Stimulated activated CD4-positive, alpha-beta T cell treated with anti-CD3 and anti-CD28 coated beads, Interleukin-12 subunit alpha, Interleukin-12 subunit beta, amount 100 ng/mL, for 24 hours (primary cell): ENCODE measurements at places on chromosomes 1 and 21.
A peak's percentile ranks its signal among the peaks of the same experiment; 100 is the strongest.

DNA sequence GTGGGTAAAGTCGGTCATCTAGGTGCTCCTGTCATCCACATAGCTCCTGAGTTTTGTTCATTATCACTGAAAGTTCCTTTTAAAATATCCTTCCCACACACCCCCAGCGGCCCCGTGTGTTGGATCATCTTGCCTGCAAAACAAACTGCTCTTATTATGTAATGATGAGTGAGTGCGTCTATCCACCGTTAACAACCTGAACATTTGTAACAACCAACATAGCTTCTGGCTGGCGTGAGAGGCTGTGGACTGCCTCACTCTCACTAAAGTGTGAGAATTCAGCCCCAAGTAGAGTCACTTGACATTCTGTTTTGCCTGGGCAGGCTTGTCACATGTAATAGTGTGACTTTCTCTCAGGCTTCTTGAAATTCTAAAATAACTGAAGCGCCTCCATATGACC is 14.5 kb upstream of the KCNA2 start:
- no peak for DNase-seq

- DNase-seq: no peak
Measured at GRCh38 chr1:2591581-2592261, 5.1 kb downstream of the PRXL2B start.

GRCh38 chr1:187051618-187052232 is 223.0 kb downstream of the PLA2G4A start:
- DNase-seq: no peak

GRCh38 chr1:213466541-213466940 is 415.5 kb downstream of the RPS6KC1 start:
- DNase-seq: no peak

DNA sequence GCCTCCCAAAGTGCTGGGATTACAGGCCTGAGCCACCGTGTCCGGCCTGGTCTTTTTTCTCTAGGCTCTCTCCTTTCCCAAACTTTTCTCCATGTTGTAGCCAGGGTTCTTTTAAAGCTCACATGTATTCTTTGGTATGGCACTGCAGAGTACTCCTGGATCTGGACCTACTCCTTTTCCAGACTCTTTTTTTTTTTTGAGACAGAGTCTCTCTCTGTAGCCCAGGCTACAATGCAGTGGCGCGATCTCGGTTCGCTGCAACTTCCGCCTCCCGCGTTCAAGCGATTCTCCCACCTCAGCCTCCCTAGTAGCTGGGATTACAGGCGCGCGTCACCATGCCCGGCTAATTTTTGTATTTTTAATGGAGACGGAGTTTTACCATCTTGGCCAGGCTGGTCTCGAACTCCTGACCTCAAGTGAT is 602 bp upstream of the MED18 start:
- DNase-seq: peak; percentile 4

GRCh38 chr1:37901191-37901892 is 42.0 kb upstream of the MTF1 start:
- DNase-seq: no peak

DNA sequence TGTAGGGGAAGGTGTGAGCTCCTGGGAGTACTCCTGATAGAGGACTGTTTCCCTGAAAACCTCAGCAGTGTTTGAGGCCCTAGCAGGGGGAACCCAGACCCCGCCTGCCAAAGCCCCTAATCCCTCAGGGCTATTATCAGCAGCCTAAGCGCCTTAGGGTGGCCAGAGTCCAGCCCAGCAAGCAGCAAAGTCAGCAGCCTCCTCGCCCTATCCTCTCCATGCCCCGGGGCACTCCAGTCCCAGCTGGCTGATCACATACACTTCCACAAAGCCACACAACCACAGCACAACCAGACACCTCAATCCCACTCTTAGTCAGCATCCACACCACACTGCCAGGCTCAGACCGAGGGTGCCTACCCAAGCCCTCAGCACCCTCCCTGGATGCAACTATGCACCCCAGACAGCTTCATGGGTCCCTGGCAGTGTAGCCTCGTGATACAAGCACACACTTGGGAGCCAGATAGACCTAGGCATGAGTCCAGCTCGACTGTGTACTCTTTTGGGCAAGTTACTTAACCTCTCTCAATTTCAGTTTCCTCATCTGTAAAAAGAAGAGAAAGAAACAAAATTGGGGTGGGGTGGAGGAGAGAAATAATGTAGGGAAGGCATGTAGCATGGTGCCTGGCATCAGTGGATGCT is 7.1 kb downstream of the IGSF9 start:
- DNase-seq: no peak

DNA sequence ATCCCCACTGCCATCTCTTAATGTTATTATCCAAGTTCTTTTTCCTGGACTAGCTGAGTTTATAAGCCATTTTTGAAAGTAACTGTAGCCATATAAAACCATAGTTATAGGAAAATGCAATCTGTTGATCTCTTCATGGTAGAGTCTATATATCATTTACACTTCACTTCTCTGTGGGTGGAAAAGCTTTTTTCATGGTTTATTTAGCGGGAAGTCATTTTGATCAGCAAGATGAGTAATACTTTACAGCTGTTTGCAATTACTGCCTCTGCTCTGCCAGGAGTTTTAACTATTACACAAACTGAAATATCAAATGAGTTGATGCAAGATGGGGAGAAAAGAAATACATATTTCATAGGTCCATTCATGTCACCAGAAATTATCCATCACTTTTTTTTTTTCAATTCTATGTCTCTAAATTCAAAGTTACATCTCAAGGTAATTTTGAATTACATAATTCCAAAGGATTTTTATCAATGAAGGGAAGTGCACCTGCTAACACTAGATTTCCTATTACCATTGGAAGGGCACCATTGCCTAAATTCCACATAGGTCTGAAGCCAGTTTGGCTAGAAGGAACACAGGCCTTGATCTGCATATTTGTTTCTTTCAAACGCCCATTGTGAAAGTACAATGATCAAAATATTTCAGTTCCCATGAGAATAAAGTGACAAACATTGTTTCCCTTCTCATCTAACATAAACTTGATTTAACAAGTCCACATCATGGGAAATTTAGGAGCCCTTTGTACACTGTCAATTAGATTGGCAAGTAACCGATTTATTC is 296.7 kb downstream of the ZNF326 start:
- no peak for DNase-seq

- no peak for DNase-seq
Measured at GRCh38 chr1:114094363-114094634, 59.4 kb downstream of the SYT6 start.

DNA sequence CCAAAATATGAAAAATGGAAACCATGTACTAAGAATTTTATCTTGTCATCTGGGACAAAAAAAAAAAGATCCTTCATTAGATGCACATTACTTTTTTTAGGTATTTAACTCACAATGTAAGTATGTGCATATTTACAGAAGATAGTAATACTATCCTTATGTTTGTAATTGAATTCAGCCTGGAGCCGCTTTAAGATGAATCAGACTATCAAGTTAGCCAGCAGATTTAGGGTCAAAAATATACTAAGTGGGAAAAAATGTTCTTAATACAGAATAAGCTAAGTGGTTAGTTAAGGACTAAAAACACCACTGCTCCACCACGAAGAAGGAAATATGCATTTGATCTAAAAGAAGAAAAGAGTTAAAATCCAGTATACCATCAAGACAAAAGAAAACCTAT is 49.1 kb downstream of the DSCAM start:
- DNase-seq: no peak

DNA sequence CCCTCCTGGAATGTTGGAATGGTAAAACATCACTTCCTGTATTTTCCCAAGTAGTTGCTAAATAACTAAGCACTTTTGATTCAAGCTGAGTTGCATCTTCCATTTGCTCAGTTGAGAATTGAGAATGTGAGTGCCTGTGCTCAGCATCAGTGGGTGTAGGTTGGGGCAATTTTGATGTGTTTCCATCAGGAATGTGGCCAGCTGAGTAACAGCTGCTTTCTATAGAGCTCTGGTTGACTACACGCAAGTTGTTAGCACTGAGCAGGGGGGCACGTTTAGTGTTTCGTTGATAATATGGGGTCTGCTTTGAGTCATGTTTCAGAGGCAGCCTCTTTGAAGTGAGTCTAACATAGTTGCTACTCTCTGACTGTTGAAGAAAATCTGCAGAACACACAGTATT is 41.5 kb downstream of the LRRC53 start:
- DNase-seq: no peak

- DNase-seq: no peak
Measured at GRCh38 chr1:237041795-237042525, at the start of gene RYR2. RYR2 (plus strand) TSS chr1:237042184; CDS start chr1:237042522, 338 bp downstream.

DNA sequence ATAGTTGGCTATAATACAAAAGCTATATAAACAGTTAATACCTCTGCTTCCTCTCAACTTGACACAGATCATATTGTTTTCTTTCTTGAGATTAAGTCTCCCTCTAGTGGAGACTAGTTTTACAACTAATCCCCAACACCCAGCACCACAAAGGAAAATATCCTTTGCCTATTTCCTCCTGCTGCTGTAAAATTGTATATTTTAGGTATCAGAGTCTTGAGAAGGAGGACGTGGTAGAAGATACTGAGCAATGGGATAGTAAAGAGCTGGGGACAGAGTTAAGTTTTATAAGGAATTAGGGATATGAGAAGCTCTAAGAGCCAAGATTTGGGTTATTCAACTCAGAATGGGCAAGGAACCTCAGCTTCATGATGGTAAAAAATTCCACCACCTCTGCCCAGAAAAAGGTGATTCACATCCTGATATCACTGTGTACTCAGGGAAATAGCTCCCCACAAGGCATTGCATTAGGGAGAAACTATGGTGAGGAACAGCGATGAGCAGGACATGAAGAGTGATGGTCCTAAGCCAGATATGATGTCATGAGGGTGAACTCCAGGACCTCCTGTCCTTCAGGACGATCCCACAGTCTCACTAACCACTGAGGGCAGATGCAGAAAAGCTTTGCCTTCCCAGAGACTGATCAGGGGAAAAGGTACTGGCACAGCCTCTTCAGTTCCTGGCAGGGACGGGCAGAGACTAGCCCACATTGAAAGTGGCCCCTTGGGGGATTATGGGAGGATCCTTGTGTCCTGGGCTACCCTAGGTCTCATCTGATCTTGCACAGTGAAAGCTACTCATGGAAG is 14.7 kb upstream of the CFAP126 start:
- DNase-seq: no peak

- peak; percentile 8 for DNase-seq
Measured at GRCh38 chr1:29237129-29237821, 953 bp downstream of the PTPRU start.

- peak; percentile 24 for DNase-seq
Measured at GRCh38 chr1:205344066-205344928, 12.4 kb downstream of the KLHDC8A start.

GRCh38 chr1:95183952-95184351 is 50.1 kb upstream of the RWDD3 start:
- DNase-seq: no peak

DNA sequence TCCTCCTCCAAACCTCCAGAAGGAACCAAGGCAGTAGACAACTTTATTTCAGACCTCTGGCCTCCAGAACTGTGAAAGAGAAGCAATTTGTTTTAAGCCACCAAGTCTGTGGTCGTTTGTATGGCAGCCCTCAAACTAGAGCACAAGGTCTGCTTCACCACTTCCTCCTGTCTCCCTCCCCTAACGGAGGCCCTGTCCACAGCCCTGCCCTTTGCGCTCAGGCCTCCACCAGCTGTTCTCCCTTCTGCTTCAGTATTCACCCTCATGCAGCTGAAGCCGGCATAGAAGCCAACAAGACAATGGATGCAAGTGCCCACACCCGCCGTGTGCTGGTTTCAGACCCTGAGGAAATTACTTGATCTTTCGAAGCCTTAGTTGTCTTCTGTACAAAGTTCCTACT is 364.1 kb downstream of the HHAT start:
- DNase-seq: no peak

GRCh38 chr1:231634323-231635013 is 7.9 kb downstream of the DISC1 start:
- DNase-seq: no peak

- DNase-seq: no peak
Measured at GRCh38 chr1:210817385-210818275, 316.3 kb downstream of the KCNH1 start.

DNA sequence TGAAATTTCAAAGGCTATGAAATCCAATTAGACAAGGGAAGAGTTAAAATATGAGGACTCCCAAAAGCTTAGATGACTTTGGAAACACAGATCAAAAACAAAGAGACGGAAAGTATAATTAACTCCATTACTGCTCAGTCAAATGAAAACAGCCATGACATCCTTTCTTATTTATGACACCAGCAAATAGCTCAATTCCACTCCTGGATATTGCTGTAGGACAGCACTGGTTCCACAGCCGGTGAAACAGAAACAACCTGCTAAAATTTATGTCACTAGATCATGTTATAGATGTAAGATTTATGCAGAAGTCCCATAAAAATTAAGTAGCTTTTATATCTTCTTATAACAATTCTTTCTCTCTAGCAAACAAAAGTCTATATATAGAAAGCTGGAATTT is 65.6 kb upstream of the RRP15 start:
- DNase-seq: no peak

DNA sequence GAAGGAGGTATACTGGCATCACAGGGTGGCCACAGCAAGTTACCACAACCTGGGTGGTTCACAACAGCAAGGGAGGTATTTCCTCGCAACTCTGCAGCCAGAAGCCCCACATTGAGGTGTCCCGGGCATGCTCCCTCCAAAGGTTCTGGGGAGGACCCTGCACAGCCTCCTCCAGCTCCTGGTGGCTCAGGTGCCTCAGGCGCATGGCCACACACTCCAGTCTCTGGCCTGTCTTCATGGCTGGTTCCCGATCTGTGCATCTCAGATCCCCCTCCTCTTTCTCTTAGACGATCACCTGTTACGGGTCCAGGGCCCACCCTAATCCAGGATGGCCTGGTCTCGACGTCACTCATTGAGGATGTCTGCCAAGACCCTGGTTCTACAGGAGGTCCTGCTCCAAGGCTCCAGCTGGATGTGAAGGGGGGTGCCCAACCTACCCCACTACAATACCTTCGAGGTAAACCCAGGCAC is 6.7 kb upstream of the ARF1 start:
- no peak for DNase-seq

DNA sequence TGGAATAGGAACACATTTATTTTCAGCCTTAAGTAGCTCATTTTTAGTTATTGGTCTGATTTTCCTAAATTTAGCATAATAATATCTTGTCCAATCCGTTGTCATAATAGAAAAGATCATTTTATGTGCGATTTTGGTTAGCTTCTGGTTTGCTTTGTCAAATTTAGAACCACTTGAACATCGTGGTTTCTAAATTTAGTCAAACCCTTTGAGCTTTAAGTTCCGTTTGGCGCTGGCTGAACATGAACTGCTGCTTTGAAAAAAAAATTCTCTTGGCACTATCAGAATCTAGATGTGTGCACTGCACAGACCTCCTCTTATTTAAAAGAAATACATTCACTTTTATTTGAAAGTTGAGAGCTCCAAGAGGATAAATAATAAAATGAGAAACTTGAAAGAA is 370.6 kb downstream of the PTPRC start:
- no peak for DNase-seq

DNA sequence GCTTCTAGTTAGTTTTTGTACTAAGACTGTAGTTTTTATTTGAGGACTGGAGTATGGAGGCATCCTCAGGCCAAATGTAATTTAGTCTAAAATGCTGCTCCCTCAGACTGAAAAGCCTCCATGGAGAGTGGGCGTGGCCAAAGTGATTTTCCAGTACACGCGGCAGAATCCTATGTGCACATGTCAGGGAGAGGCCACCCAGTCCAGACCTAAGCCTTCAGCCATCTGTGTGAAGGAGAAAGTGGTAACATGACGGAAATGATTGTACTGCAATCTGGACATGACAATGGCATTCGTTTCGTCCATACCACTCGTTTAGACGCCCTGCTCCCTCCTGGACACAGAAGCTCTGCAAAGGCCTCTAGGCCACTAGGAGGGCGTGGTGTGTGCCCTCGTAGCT is 56.2 kb downstream of the PCP4 start:
- no peak for DNase-seq

GRCh38 chr1:202068596-202068995 is 54.1 kb upstream of the GPR37L1 start:
- no peak for DNase-seq

GRCh38 chr1:67732750-67733151 is 47.8 kb downstream of the GADD45A start:
- DNase-seq: no peak
